ENCODE measurements at places on chromosomes 2 and 18. TPM values are rescaled to one million over a fixed set of nuclear protein-coding genes. Genes with fewer than 3 reads are reported as not detected.

The MERTK gene
- total RNA-seq: 0.09 TPM

The CDH20 gene
- total RNA-seq: not detected

The MARCHF4 gene
- not detected for total RNA-seq

The DYNAP gene
- total RNA-seq: not detected

The CTDSP1 gene
- 152 TPM for total RNA-seq

GRCh38 chr2:209367075-209367747 is 56.6 kb upstream of the MAP2 start:
- no peak overlapping the region for H3K27ac ChIP-seq
- no peak overlapping the region for H3K4me3 ChIP-seq
- DNase-seq: no peak
- H3K27me3 ChIP-seq: no peaks in the 10 kb centered on the region
- H3K4me1 ChIP-seq: no peaks in the 10 kb centered on the region
- no peaks in the 10 kb centered on the region for H3K36me3 ChIP-seq

- no peaks in the 10 kb centered on the region for H3K36me3 ChIP-seq
- peaks cover 5% of the 10 kb centered on the region for H3K27me3 ChIP-seq
- no peak overlapping the region for H3K4me3 ChIP-seq
- H3K27ac ChIP-seq: no peak overlapping the region
- H3K4me1 ChIP-seq: no peaks in the 10 kb centered on the region
- no peak for DNase-seq
Observed at GRCh38 chr2:205745661-205746419, 63.5 kb downstream of the NRP2 start.

- H3K36me3 ChIP-seq: no peaks in the 10 kb centered on the region
- no peak overlapping the region for H3K27ac ChIP-seq
- no peak for DNase-seq
- no peak overlapping the region for H3K4me3 ChIP-seq
Observed at GRCh38 chr2:1254662-1255343, 158.5 kb upstream of the TPO start.

GRCh38 chr2:163647300-163647699 is 88.5 kb downstream of the FIGN start:
- no peaks in the 10 kb centered on the region for H3K27me3 ChIP-seq
- H3K4me3 ChIP-seq: no peak overlapping the region
- H3K36me3 ChIP-seq: no peaks in the 10 kb centered on the region
- H3K4me1 ChIP-seq: no peaks in the 10 kb centered on the region
- no peak for DNase-seq
- H3K27ac ChIP-seq: no peak overlapping the region

DNA sequence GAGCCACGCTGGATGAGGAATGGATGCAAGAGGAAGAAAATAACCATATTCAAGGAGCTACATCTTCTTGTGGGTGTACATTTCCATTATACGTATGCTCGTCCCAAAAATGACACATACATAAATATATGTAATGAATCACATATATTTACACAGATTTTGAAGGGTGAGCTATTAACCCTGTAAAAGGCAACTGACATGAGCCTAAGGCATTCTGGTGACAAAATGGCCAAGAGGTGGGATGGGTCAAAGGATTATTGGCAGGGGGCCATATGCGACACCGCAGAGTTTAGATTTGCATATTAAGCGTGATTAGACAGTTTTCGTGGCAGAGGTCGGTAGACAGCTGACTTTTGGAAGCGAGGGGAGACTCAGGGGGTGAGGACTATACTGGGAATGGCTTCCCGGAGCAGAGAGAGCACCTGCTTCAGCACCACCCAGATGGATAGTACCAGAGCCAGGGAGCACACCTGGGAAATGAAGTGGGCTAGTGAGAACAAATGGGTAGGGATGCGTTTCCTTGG is 431 bp upstream of the CNRIP1 start:
- peak overlapping the region; percentile 44 for H3K4me3 ChIP-seq
- no peak overlapping the region for H3K27ac ChIP-seq
- no peak for DNase-seq
- peaks cover 7% of the 10 kb centered on the region for H3K4me1 ChIP-seq
- H3K36me3 ChIP-seq: no peaks in the 10 kb centered on the region

- H3K27me3 ChIP-seq: peaks cover 49% of the 10 kb centered on the region
- H3K4me3 ChIP-seq: no peak overlapping the region
- DNase-seq: no peak
- no peak overlapping the region for H3K27ac ChIP-seq
Observed at GRCh38 chr2:9944330-9944758, 7.1 kb upstream of the GRHL1 start.

DNA sequence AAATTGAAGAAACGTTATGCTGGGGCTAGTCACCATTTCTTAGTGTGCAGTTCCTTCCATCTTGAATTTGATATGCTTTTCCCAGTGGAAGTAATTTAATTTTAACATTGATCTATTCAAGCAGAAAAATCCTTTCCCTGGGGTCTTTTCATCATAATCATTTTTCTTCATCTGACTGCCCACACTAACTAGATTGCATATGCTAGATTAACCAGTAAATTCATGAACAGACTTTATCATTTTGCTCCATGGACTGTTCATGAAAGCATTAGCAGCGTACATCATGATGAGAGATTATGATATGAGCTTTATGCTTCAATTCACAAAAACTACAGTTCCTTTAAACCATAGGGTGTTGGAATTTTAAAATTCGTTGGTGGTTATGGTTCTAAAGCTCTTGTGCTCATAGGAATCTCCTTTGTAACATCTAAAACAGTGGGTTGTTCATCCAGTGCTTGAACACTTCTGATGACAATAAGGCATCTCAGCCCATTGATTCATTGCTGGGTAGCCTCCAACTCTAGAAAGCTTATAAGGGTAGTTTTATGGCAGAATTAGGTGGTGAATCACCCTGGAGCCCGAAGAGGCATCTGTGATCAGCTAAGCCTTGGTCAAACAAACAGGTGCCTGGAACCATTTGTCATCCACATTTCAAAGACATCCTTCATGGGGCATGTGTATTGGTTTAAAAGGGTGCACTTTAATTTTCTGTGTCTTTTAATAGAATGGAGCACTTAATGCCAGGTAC is 77.2 kb upstream of the NDUFV2 start:
- no peaks in the 10 kb centered on the region for H3K4me1 ChIP-seq
- H3K27me3 ChIP-seq: peaks cover 26% of the 10 kb centered on the region
- H3K36me3 ChIP-seq: no peaks in the 10 kb centered on the region
- H3K4me3 ChIP-seq: no peak overlapping the region
- no peak overlapping the region for H3K27ac ChIP-seq

DNA sequence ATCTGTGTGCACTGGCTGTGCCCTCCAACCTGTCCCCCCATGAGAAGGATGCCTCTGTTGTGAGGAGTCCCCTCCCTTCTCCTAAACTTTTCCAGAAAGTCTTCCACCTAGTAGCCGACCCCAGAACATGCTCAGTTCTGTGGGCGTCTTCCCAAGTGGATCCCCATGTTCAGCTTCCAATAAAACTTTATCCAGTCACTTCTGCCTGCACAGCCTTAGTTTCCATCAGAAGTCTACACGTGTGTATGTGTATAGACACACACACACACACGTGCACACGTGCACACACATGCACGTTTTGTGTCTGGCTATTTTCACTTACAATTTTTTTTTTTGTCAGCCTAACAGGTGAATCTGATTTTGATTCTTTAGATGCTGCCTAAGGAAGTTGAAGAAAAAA is 115.1 kb downstream of the RTP5 start:
- peaks cover 5% of the 10 kb centered on the region for H3K27me3 ChIP-seq
- H3K36me3 ChIP-seq: no peaks in the 10 kb centered on the region
- H3K4me3 ChIP-seq: no peak overlapping the region

DNA sequence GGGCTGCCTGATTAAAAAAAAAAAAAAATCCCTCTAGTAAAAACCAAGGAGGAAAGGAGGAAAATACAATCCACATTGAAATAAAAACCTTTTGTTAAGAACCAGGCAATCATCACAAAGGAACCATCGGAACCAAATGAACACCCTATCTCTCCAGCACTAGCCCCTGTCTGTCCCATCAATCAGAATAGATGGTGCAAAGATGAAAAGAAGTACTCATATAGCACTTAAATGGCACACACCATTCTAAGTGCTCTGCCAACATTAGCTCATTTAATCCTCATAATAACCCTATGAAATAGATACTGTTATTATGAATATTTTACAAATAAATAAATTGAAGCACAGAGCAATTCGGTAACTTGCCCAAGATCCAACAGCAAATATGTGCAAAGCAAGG is 38.5 kb downstream of the LRP2 start:
- H3K4me1 ChIP-seq: no peaks in the 10 kb centered on the region
- H3K4me3 ChIP-seq: no peak overlapping the region
- no peak overlapping the region for H3K27ac ChIP-seq
- DNase-seq: no peak
- H3K36me3 ChIP-seq: no peaks in the 10 kb centered on the region
- H3K27me3 ChIP-seq: peaks cover 23% of the 10 kb centered on the region

DNA sequence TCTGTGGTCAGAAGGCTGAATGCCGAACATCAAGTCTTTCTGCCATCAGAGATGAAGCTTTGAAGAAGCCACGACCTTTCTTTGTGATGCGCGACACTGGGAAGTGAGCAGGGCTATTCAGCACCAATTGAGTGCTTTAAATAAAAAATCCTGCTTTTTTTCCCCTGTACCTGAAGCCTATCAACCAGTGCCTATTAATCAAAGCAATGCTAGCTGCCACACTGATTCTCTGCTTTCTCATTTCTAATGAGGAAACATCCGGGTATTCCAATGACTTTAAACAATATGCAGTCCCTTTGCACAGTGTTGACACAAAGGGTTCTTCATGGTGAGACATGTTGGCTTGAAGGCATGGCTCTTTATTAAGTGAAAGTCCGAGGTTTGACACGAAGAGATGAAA is 88.0 kb downstream of the GALR1 start:
- no peak for DNase-seq
- H3K36me3 ChIP-seq: no peaks in the 10 kb centered on the region
- no peaks in the 10 kb centered on the region for H3K4me1 ChIP-seq
- H3K4me3 ChIP-seq: no peak overlapping the region
- peaks cover 28% of the 10 kb centered on the region for H3K27me3 ChIP-seq

DNA sequence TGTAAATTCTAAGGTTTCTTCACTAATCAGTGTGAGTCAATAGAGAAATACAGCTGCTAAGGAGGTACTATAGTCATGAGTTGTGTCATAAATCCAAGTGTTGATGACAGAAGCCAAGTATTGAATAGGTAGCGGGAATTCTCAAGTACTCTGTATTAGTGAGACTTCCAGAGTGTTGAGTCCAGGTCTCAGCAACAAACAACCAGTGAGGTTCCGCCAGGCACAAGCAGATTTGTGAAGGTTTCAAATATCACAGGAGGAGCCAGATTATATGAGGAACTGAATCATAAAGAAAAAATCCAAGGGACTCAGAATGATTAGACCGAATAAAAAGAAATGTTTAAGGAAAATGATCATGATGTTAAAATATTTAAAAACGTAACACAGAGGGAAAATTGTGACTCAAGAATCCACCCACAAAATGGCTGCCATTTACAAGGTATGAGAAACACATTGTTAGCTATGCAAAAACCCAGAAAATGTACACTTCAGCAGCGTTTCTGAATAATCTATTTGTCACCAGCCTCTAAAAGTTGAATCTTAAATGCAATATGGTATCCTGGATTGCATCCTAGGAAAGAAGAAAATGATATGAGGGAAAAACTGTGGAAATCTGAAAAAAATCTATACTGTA is 27.3 kb upstream of the EVA1A start:
- H3K4me1 ChIP-seq: no peaks in the 10 kb centered on the region
- H3K27me3 ChIP-seq: peaks cover 25% of the 10 kb centered on the region
- no peaks in the 10 kb centered on the region for H3K36me3 ChIP-seq
- H3K27ac ChIP-seq: no peak overlapping the region

- DNase-seq: no peak
- no peaks in the 10 kb centered on the region for H3K36me3 ChIP-seq
- peaks cover 2% of the 10 kb centered on the region for H3K27me3 ChIP-seq
- no peak overlapping the region for H3K4me3 ChIP-seq
- no peak overlapping the region for H3K27ac ChIP-seq
Observed at GRCh38 chr18:54528942-54529376, 62.1 kb upstream of the DYNAP start.

- peaks cover 7% of the 10 kb centered on the region for H3K36me3 ChIP-seq
- no peak for DNase-seq
- no peak overlapping the region for H3K27ac ChIP-seq
- peak overlapping the region; percentile 97 for H3K4me3 ChIP-seq
Observed at GRCh38 chr2:24046599-24046929, 627 bp downstream of the WDCP start.
